ENCODE measurements at places on chromosomes 12 and 14.

GRCh38 chr14:99475179-99475578, 5.5 kb downstream of the SETD3 start:
- no peak for DNase-seq

- no peak for DNase-seq
These were observed 243.0 kb upstream of the DIO3 start for GRCh38 chr14:101318271-101318670.

GRCh38 chr14:32679927-32680612, 258.6 kb upstream of the NPAS3 start:
- no peak for DNase-seq

GRCh38 chr14:26213846-26214575, 383.8 kb downstream of the NOVA1 start:
- DNase-seq, result no peak

DNA sequence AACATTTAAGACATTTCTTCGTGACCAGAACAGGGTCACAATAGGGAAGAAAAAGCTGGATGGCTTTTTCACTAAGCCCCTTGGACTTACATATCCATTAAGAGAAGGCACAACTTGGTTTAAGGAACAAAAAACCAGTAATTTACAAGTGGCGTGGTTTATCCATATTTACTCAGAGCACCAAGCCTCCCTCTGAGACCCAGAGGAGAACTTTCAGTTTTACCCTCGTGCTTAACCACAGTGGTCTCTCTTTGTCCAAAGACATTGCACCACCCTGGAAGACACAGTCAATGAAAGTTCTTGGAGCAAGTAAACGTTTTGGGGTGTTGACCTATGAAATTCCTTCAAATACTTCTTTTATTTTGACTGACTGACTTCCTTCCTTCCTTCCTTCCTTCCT, 52.5 kb downstream of the SSPN start:
- no peak for DNase-seq

GRCh38 chr14:74956027-74956279, 556 bp upstream of the PGF start:
- no peak for DNase-seq

DNA sequence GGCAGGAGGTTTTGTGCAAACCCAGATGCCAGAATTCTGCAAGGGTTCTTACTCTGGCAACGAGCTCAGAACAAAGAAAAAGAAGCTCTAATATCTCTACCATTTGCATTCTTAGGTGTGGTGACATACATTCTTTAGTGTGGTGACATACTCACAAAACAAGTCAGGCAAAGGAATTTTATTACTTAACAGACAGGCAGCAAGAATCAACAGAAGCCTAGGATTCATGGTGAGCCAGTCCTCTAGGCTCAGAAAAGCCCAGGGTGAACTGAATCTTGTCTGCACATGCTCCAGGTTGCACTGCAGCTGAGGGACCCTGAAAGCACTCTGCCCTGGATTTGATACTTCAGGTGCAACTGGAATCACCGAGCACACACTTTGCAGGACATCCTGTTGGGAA, 122.4 kb upstream of the PTPRQ start:
- no peak for DNase-seq

DNA sequence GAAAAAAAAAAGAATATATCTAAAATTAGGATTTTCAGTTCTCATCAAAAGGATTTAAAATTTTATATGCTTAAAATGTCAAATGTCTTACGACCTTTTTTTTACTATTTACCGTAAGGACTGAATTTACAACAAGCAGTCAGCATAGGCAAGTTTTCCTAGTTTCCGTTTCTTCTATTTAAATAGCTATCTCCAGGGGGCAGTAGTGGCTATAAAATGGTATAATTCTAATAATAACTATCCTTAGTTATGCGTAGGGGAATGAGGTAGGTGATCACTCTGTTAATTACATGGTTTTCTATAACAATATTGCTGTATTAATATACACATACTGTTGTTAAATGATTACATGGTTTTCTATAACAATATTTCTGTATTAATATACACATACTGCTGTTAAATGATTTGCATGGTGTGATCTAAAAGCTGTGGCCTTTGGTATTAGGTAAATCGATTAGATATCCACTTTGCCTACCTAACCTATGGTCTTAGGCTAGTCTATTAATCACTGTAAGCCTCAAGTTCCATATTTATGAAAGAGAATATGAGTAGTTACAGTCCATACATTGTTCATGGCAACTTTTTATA, 217.7 kb upstream of the PDZRN4 start:
- DNase-seq, result no peak

GRCh38 chr12:111201036-111201435, 167.9 kb downstream of the PHETA1 start:
- DNase-seq, result no peak

- no peak for DNase-seq
These were observed 34.6 kb upstream of the PCNX1 start for GRCh38 chr14:70872678-70873020.

DNA sequence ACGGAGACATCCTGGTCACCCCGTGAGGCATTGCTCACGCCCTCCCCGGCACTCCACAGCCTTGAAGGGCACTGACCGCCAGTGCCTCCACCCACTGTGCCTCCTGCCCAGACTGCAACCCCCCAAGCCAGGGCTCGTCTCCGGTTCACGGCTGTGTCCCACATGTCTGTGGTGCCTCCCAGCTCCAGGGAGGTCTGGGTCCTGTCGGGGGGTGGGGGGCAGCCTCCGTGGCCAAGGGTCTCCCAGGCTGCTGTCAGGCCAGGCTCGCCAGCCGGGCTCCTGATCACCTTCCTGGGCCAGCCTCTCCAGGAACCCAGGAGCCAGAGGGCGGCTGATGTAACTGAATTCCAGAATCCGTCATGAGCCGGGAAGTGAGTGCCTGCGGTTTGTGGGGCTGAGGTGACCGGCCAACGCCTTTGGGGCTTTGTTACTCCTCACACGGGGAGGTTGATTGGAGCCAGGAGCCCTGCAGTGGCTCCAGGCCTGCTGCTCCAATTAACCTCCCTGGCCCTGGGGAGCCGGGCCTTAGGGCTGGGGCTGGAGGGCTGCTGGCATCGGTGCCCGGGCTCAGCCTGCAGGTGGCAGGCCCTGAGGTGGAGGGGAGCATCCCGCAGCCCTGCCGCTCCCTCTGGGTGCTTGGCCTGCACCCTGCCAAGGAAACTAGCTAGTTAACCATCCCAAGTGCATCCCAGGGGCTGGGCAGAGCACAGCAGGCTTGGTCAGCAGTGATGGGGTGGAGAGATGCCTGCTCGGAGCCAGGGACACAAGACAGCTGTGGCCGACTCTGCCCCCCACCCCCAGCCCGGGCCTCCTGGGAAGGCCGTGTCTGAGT, 36.4 kb upstream of the FBRSL1 start:
- no peak for DNase-seq

- no peak for DNase-seq
These were observed 55.5 kb upstream of the BCAT1 start for GRCh38 chr12:25004447-25004846.

All from pancreas (tissue), 10 donors.